ENCODE measurements at places on chromosomes 5 and 9.

- DNase-seq, result no peak
Measured at GRCh38 chr5:16784843-16785791, 151.0 kb downstream of the MYO10 start.

- peak; percentile 31 for DNase-seq
Measured at GRCh38 chr5:151270599-151270998, 17.6 kb downstream of the GM2A start.

DNA sequence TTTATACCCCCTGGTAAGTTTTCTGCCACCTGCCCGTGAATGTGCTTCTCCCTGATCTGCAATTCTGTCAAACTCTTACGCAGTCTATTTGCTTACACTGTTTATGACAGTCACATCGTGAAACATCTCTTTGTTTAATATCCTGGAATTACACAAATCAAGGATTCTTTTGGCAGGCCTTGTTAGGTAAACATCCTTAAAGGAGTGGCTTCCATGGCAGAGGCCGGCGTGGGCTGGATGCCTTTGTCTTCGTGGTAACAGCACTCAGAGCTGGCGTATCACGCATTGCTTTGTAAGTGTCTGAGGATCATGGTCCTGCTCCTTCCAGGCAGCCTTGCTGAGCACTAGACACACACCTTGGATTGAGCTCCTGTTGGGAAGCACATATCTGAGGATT, 145.7 kb downstream of the IRX1 start:
- DNase-seq, result no peak

DNA sequence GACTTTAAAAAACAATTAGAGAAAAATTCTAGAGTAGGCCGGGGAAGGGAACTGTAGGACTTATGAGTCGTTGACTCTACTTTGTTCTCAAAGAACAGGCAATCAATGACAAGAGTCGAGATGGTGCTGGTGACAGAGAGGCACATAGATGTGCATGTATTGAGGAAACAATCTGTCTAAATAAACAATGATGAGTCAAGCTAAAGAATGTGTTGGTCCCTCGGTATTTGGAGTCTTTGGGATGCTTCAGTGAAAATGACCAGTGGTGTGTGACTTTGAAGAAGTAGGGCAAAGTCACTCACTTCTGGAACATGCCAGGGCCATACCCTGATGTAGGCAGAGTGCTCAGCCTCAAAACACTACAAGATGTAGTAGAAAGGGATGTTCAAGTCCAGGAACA, 288.1 kb upstream of the PANK3 start:
- DNase-seq, result no peak

DNA sequence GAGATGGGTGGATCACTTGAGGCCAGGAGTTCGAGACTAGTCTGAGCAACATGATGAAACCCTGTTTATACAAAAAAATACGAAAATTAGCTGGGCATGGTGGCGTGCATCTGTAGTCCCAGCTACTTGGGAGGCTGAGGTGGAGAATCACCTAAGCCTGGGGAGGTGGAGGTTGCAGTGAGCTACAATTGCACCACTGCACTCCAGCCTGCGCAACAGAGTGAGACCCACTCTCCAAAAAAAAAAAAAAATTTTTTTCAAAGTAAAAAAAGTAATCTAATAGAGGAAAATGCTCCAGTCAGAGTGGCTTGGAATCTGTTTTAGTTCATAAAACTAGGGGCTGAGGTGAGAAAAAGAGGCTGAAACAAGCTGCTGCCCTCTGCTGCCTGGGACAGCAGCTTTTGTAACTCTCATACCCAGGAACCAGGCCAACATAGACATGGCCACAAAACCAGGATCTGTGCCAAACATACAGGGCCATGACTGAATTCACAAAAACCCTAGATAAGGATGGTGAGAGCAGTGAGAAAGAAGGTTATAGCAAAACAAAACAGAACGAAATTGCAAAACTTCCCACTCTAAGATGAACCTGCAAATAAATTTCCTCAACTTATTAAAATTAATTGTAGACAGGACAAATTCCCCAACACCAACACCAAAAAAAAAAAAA, 13.1 kb upstream of the DCAF12 start:
- peak; percentile 90 for DNase-seq

All from astrocyte of the spinal cord (primary cell).